ENCODE measurements at places on chromosomes 4 and X.

- DNase-seq = no peak
Measured at GRCh38 chr4:52051213-52051614, at the start of gene SPATA18. Gene SPATA18, plus strand, starts transcription at chr4:52051304. Its CDS starts 401 bp downstream, at chr4:52051705.

- no peak for DNase-seq
Measured at GRCh38 chrX:82127228-82128123, 925.6 kb downstream of the SH3BGRL start.

DNA sequence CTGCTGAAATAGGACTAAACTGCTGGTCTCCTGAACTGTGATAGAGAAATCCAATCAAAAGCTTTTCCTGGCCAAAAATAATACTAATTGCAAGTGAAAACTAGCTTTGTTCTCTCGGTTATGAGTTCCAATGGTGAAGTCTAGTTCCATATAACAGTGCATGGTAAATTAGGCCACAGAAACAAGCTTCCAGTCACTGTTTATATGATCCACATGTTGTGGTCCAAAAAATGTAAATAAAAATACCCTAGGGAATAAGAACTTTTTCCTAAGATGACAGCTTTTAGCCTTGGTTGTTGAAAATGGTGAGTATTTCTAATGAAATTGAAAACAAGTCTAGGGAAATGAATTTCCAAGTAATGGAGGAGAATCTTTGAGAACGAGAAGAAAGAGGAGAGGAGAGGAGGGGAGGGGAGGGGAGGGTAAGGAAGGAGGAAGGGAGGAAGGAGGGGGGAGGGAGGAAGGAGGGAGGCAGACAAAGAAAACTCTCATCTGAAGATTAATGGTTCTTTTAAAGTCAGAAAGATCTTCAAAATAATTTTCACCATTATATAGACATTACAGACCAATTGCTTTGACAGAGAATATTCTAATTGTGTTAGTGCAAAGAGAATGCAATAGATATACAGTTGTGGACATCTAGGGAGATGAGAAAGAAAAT, 26.1 kb downstream of the PALLD start:
- no peak for DNase-seq

DNA sequence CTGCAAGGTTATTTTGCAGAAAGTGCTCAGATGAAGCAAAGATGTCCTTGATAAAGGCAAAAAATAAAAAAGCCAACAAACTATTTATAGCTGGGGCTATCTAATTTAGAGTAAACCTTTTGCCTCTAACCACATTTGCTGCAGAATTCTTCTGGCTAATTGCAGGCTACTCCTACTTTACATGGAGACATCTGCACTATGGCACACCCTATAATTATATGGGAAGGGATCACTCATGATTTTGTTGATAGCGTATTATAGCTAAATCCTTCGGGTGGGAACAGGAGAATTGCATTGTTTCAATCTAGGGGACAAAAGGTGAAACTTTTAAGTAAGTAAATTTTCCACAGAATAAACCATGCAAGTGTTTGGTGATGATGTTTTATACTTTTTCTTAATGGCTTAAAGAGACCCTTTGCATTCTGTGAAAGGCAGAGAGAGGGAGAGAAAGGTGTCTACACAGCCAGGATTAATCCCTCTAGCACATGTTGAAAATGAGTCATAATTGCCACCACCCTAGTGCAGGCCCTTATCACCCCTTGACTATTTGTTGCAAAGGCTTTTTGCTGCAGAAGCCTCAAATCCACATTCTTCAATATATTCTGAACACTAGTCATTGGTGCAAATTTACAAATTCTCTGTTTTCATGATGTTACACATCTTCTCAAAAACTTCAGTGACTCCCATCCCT, 221.3 kb upstream of the BMP3 start:
- no peak for DNase-seq

DNA sequence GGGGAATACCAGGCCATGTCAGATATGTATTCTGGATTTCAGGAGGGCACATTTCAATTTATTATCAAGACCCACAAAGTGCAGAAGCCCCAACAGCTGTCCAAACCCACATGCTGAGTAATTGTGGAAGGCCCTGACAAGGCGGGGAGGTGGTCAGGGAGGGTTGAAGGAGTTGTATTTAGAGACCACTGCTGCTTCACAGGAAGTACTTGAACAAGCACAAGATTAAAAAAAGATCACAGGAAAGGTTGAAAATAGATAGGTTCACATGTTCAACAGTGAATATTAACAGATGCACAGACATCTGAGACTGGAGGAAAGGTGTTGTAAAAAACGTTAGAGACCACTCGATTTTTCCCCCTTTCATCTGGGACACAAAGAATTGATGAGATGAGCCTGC, 17.9 kb downstream of the ATP8A1 start:
- DNase-seq = no peak

GRCh38 chrX:14351611-14352303, 177.6 kb upstream of the GLRA2 start:
- DNase-seq = peak; percentile 17

- no peak for DNase-seq
Measured at GRCh38 chrX:31333165-31333831, 261.5 kb upstream of the FTHL17 start.

DNA sequence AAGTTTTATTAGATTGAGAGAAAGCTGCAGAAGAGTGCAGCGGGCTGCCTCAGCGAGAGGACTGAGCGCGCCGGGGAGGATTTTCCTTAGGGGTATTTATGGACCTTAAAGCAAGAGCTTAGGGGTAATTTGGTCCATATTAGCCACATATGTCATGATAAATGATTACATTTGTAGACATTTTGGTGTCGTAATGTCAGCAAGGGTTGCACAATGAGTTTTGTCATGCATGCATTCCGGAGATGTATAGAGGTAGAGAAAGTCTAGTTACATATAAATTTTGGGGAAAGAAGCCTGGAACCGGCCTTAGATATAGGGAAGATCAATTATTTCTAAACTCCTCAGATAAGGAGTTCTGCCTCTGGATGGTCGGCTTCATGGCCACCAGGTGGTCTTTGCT, 10.0 kb downstream of the MGST2 start:
- DNase-seq = no peak

GRCh38 chr4:84547211-84547610, 35.7 kb upstream of the CDS1 start:
- no peak for DNase-seq

DNA sequence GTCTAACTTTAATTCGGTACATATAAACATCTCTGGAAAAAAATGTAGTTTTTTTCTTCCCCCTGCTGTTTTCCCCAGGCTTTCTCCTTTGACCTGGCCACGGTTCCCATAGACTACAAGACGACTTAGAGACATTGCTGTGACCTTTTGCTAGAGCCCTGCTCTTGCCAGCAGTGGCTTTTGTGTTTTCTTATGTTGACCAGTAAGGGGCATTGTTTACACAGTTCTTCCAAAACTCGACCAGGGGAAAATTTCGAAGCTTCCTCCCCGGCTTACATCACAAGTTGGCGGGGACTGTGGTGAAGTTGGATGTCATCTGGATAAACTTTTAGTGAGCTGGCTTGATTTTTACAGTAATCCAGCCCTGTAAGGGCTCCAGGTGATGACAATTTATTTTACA, 9.3 kb downstream of the CCDC160 start:
- DNase-seq = no peak

DNA sequence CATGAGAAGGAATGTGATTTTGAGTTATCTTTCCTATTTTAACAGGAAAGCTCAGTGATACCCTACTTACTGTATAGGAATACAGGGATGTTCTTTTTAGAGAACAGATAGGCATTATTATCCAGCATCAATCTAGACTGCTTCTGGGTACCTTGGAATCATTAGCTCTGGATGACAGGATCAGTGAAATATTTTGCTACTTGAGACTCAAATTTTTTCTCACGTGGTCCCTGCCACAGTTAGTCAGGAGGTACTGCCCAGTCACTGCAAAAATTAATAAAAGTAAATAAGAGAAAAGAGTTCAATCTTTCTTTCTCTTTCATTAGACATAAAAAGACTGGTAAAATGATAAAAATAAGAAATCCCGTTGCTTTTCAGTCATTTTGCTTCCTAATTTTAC, 5.5 kb downstream of the ZNF827 start:
- DNase-seq = no peak

- no peak for DNase-seq
Measured at GRCh38 chr4:15322006-15322405, 105.8 kb upstream of the C1QTNF7 start.

- no peak for DNase-seq
Measured at GRCh38 chr4:126701756-126702155, 931.0 kb upstream of the INTU start.

- no peak for DNase-seq
Measured at GRCh38 chr4:184529283-184529682, 54.9 kb upstream of the IRF2 start.

GRCh38 chr4:61204353-61205060, 4.4 kb downstream of the ADGRL3 start:
- DNase-seq = peak; percentile 63

DNA sequence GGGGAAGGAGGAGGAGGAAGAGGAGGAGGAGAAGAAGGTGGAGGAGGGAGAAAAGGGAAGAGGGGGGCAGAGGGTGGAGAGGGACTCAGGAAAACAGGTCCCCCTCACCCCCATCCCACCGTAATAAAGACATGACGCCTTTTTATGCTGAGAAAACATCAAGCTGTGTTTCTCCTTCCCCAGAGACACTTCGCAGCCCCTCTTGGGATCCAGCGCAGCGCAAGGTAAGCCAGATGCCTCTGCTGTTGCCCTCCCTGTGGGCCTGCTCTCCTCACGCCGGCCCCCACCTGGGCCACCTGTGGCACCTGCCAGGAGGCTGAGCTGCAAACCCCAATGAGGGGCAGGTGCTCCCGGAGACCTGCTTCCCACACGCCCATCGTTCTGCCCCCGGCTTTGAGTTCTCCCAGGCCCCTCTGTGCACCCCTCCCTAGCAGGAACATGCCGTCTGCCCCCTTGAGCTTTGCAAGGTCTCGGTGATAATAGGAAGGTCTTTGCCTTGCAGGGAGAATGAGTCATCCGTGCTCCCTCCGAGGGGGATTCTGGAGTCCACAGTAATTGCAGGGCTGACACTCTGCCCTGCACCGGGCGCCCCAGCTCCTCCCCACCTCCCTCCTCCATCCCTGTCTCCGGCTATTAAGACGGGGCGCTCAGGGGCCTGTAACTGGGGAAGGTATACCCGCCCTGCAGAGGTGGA, 45.3 kb upstream of the SHOX start:
- DNase-seq = no peak

- no peak for DNase-seq
Measured at GRCh38 chrX:153969125-153969903, 2.3 kb downstream of the HCFC1 start.

DNA sequence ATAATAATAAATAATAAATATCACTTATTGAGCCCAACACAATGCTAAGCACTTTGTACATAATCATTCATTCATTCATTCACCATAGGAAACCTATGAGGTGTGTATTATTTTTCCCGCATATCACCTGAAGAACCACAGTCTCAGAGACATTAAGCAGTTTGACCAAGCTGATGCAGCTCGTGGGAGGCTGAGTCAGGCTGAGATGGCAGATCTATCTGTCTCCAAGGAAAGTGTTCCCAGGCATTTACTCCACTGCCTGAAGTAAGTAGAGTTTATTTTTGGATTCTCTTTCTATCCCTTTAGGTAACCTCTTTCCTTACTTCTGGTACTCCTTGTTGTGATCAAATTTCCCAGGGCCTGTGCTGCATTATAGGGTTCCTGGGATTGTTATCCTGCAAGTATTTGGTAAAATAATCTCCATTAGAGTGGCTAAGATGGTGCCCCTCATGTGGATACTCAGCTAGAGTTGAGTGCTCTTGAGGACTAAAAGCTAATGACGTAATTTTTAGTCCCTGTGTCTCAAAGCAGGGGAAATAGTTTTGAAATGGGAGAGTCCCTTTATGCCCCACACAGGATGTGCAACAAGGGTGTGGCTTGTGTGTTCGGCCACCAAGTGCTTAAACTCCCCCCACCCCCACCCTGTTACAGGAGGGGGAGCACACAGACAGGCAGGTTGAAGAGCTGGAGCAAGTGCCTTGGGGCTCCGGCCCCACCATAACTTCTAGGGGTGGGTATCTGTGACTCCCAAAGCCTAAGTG, 467.0 kb downstream of the STIM2 start:
- DNase-seq = no peak

DNA sequence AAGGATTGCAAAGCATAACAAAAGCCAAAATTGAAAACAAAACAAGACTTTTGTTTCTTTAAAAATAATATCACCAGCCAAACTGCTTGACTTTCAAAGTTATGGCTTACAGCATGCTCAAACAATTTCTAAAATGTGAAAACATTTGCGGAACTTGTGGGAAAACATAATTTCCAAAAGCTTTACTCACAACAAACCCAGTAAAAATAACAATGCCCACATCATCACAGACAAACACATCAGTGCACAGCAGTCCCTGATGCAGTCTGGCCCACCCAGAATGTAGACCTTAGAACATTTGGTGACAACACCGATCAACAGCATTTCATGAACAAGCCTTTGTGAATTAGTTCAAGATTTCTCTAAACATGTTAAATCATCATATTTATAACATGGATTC, 98.9 kb downstream of the ARHGAP6 start:
- DNase-seq = no peak

GRCh38 chr4:38237139-38237538, 276.9 kb downstream of the PTTG2 start:
- DNase-seq = no peak

DNA sequence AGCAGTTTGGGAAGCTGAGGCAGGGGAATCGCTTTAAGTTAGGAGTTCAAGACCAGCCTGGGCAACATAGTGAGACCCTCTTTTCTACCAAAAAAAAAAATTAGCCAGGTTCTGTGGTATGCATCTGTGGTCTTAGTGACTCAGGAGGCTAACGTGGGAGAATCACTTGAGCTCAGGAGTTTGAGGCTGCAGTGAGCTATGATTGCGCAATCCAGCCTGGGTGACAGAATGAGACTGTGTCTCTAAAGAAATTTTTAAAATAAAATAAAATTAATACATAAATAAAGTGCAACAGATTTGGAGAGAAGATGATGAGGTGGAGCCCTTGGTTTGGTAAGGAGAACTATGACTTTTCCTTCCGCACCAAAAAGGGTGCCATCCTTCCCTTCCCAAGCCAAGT, 436.9 kb downstream of the NLGN4X start:
- DNase-seq = no peak

DNA sequence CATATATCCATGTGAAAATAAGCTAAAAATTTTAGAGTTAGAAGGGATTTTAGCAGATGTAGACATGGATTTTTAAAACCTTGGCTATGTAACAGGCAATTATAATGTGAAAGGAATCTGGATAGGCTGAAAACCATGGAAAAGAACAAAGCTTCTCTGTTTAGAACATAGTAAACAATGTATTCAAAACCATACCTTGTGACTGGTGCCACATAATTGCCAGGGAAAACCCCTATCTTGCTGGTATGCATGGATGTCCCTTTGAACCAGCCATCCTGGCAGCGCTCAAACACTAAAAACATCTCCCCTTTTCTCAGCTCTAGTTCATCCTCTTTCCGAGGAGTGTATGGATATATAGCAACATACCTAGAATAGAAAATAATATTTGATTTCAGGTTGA, 110.6 kb upstream of the CBR4 start:
- DNase-seq = no peak

DNA sequence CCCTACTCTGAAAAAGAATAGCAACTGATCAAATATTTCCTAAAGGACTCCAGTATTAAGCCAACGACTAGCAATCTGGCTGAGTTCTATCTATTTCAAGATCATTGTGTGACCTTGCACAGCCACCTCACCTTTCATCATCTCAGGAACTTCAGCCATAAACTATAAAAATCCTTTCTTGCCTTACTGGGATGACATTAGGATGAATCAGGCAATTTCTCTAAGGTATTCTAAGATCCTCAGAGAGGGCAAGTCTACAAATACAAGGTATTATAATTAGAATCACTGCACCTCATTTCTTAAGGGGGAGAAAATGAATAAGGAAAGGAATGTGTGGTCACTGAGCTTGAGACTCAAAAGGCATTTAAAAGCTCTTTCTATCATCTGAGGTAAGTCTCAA, 152.6 kb downstream of the GRIA3 start:
- no peak for DNase-seq

GRCh38 chr4:4427121-4427870, 40.4 kb downstream of the NSG1 start:
- DNase-seq = peak; percentile 17
